ENCODE measurements at places on chromosomes 7 and 10.

DNA sequence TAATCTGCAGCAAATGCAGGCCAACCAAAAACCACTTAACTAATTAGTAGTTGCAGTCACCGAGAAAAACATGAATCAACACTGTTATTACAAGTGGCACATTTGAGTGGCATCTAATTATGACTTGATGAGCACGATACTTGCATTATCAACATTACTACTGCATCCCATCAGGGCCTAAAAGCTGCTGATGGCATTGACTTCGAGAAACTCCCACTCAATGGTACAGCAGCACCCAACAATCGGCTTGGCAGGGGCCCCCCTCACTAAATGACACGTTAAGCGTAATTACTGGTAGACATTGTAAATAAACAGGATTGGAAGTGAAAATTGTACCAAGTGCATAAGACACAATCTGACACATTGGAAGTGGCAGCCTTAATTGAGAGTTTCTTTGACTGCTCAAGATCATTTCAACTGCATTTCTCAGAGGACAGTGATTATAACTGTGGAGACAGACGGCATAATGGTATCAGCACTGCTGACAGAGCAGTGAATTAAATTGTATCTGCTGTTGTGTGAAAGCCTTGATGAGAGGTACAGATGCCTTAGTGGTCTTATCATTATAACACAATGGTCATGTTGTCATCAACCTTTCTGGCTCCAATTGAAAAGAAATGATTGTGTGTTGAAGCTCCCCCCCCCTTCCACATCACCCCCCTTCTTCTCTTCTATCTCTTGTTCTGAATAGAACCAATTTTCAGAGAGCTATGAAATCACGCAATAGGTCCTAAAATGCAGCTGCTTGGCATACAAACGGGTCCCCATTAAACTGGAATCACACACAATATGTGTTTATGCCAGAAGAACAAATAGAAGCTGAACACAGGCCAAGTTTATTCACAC lies 43.4 kb downstream of the SHTN1 start:
- peak; percentile 94 for DNase-seq

DNA sequence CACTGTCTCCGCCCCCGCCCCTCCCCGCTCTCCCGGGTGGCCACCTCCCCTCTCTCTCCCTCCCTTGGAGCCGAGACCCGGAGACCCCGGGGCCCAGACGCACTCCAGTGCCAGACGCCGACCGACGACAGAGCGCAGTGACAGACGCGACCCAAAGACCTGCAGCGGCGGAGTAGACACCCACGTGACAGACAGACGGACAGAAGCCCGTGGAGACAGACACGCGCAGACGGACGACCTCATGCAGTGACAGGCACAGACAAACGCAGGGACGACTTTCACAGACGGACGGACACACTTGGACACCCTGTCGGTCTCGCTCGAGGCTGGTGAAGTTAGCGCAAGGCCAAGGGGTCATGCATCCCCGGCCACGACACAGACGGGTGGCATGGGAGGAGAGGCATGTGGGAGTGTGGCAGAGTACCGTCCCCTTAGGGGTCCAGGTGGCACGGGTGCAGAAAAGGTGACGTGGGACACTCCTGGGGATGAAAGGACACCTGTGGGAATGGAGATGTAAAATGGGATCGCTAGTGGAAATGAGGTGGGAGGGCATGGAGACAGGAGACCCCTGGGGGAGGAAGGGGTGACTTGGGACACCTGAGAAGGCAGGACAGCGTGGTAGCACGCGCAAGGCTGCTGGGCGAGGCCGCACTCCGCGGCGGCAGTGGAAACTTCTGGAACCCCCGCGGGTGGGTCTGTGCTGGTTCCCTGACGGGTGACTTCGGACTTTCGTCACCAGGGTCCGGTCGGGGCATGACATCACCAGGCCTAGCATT lies 456 bp upstream of the ACHE start:
- DNase-seq, result no peak

DNA sequence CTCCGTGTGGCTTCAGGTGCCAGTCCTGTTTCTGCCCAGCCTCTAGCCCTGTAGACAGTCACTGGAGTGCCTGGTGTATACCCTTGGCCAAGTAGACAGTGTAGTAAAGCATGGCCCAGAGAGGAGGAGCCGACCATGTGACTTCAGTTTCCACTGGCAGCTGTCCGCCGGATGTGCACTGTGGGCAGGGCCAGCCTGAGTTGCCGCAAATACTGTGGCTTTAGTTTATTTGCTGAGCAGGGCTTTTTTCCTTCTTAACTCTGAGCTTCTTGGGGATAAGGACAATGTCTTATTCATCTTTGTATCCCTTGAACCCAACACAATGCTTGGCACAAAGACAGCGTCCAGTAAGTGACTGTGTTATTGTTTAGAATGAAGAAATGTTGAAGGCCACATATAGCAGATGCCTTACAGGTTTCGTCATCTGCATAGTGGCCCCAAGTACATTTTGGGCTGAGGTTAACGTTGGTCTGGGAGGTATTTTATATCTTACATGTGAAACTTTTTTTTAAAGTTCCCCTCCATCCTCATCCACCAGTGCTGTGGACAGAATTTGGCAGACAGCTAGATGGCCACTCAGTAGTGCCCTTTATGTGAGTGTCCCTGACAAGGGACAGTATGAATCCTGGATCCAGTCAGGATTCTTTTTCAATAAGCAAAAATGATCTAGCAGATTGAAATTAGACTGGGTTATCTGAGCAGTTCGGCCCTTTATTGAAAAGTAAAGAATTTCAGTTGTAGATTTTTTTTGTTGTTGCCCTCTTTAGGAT lies 40.6 kb downstream of the CYP17A1 start:
- DNase-seq, result no peak

- no peak for DNase-seq
Measured at GRCh38 chr7:34269084-34269483, 363.7 kb downstream of the BMPER start.

DNA sequence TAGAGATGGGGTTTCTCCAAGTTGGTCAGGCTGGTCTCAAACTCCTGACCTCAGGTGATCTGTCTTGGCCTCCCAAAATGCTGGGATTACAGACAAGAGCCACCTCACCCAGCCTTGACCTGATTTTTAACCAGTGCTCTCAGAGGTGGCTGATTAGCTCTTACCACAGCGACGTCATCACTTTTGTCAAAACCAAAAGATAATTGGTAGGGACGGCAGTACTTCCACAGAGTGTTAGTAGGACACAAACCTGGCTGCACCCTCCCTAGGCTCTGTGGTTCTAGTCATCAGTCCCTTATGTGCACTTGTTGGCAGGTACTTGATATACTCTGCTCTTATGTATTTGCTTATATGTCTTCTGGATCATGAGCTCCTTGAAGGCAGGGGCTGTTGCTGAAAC lies 74.0 kb downstream of the GPR141 start:
- DNase-seq, result no peak

GRCh38 chr10:63723320-63723719 lies 202.1 kb downstream of the REEP3 start:
- DNase-seq, result no peak

GRCh38 chr10:77361426-77361825 lies 276.2 kb downstream of the KCNMA1 start:
- no peak for DNase-seq

- peak; percentile 27 for DNase-seq
Measured at GRCh38 chr7:151631570-151631952, 111.9 kb upstream of the RHEB start.

DNA sequence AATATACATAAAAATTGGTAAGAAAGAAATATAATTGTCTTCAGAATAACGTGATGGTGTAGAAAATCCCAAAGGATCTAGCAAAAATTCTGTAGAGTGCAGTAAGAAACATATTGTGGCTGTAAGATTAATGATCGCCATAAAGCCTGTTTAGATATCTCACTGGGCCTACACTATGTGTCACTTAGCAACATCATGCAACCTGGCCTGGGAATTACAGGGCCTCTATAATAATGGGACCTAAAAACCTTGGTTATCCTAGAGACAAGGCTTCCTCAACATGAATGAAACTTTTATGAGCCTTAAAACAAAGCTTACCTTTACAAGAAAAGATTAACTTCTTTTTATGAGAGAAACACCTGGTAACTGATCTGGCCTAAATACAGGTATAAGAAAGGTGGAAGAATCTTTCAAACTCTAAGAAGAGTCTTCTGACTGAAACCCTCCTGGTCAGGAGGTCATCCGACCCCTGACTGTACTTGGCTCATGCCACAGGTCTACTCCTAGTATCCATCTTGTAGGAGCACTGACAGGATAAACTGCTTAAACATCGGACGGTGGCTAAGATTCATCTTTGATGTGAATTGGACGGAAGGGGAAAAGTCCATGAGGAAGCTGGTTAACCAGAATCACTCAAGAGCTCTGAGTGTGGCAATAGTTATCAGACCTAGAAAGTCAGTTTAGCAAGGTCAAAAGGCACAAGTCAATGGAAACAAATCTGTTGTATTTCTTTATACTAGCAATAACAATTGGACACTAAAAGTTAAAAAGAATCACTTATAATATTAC lies 1155.1 kb upstream of the SORCS1 start:
- DNase-seq, result no peak

- peak; percentile 60 for DNase-seq
Measured at GRCh38 chr10:118590334-118590733, 5.1 kb downstream of the PRLHR start.

DNA sequence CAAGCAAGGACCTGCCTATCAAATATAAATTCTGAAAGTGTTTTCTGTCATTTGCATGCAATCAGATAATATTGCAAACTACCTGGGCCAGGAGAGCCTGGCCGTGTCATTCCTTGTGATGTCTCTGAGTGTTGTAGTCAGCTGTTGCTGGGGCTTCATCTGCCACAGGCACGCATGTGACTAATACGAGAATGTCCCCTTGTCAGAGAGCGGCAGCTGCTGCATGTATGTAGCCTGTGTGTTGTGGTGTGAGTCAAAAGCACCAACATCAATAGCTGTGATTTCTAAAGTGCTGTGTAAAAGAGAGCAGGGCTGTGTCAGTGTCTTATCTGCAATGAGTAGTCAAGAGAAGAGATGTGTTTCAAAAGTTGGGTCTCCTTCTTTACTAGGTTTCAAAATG lies 155.4 kb downstream of the POU6F2 start:
- no peak for DNase-seq

DNA sequence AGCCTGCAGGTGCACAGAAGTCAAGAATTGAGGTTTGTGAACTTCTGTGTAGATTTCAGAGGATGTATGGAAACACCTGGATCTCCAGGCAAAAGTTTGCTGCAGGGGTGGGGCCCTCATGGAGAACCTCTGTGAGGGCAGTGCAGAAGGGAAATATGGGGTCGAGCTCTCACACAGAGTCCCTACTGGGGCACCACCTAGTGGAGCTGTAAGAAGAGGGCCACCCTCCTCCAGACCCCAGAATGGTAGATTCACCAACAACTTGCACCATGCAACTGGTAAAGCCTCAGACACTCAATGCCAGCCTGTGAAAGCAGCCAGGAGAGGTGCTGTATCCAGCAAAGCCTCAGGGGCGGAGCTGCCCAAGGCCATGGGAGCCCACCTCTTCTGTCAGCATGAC lies 205.8 kb downstream of the CCSER2 start:
- DNase-seq, result no peak

- no peak for DNase-seq
Measured at GRCh38 chr10:125543796-125544195, 139.2 kb downstream of the TEX36 start.

GRCh38 chr7:38975944-38976392 lies 1.7 kb upstream of the POU6F2 start:
- DNase-seq, result no peak

DNA sequence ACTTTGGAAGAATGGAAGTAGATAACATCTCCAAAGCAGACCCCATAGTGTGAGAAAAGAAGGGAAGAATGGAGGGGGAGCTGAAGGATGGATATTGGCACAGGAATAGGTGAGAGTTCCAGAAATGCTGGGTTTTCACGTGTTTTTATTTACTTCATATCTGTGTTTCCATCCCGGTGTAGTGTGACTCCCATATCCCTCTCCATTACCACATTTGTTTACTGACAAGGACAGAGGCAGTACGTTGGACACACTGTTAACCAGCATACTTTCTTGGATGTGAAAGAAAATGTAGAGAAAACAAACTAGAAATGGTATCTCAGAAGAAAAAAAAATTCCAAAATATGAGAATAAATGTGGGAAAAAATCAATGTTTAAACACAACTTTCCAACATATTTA lies 124.4 kb upstream of the PFKP start:
- DNase-seq, result no peak

DNA sequence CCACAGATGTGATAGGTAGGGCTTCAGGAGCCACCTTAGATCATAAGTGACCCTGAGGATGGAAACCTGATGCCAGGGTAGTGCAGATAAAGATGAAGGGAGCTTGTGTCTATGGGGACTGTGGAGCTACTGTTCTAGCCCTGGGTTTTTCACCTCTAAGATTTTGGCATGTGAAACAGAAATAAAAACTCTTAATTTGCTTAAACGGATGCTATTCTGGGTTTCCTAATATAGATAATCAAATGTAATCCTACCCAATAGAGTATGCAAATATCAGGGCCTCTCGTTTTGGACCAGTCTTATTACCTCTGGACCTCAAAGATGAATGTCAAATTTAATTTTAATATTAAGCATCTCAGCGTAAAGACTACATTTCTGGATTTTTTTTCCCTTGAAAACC lies 49.3 kb downstream of the ABCB4 start:
- no peak for DNase-seq

- no peak for DNase-seq
Measured at GRCh38 chr10:119335671-119336353, 128.4 kb downstream of the GRK5 start.

DNA sequence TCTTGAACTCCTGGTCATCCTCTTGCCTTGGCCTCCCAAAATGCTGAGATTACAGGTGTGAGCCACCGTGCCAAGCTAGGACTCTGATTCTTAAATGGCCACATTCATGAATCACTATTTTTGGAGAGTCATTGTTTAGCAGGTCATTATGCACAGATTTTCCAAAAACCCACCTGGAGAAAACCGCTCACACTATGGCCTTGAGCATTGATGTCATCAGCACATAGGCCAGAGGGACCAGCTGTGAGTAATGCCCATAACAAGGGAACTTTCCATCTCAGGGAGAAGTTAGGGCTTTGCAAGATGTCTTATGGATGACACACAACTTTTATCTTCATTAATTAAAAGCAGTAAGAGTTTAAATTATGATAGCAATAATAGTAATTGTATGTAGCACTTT lies 86.4 kb upstream of the KIF5B start:
- DNase-seq, result no peak

DNA sequence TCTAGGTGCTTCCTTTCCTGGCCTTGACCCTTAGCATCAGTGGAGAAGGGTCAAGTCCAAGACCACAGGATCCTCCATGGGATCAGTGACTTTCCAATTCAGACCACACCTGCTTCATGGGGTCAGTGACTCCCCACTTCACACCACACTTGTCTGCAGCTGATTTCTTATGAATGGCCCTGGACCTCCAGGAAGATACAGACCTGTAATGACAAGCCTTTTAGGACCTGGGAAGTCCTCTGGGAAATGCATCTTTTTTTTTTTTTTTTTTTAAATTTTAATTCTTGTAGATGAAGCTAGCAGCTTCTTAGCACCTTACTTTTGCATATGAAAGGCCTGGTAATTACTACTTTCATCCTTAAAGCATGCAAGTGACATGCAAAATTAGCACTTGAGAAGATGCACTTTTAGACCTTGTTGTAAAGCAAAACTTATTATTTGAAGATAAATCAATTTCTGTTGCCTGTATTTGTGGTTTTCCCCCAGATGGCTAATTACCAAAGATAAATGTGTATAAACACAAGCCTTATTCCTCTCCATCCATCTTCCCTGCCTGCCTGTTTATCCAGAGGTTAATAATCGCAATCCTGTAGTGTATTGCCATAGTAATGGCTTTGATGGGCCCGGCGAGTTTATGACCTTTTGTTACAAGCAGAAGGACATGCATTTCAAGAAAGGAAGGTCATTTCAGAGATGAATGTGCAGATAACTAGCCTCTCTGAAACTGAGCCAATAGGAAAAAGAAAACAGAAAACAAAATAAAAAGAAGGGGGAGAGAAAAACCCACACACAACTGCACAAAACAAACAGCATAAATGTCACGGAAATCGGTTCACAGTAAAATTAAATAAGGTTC lies 1018.7 kb downstream of the TYW1 start:
- DNase-seq, result peak; percentile 57

Measured in NCI-H748 treated with DMSO at 0.1 percent for 48 hours (cell line).